ENCODE measurements at places on chromosomes 7 and 10.
A peak's percentile ranks its signal among the peaks of the same experiment; 100 is the strongest.

DNA sequence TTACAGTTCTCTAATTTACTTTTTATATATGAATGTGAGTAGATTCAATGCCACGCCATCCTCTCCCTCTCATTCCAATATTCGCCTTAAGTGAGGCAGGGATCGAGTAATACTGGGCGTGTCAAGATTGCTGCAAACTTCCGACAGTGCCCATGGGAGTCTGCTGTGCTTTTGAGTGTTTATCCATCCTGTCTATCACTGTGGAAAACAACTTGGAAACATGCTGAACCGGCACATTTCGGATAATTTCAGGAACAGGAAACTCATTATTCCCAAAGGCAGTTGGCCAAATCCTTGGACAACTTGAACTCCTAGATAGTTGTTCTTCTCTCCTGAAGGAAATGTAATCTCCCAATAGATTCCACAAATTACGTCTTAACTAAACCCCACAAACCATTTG lies 28.5 kb downstream of the PIP4K2A start:
- no peak for DNase-seq

DNA sequence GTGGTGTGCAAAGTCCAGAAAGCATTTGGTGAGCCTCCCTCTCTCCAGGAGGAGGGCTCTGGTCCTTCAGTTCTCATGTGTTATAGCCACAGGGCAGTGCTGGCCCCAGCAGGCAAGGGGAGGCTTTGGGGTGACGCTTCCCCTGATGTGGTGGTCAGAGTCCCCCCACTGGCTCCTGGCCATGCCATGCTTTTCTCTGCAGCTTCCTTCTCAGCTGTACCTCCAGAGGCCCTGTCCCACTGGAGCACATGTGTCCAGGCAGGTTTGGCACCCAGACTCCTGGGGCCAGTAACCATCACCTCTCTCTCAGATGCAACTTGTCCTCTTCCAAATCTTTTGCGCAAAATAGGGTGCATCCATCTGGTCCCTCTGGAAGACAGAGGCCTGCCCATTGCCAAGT lies 233.0 kb upstream of the ZNF32 start:
- peak; percentile 28 for DNase-seq

GRCh38 chr10:101030496-101031127 lies 317 bp downstream of the PDZD7 start:
- DNase-seq = no peak

- DNase-seq = no peak
Observed at GRCh38 chr7:155448632-155449007, 9.3 kb upstream of the EN2 start.

DNA sequence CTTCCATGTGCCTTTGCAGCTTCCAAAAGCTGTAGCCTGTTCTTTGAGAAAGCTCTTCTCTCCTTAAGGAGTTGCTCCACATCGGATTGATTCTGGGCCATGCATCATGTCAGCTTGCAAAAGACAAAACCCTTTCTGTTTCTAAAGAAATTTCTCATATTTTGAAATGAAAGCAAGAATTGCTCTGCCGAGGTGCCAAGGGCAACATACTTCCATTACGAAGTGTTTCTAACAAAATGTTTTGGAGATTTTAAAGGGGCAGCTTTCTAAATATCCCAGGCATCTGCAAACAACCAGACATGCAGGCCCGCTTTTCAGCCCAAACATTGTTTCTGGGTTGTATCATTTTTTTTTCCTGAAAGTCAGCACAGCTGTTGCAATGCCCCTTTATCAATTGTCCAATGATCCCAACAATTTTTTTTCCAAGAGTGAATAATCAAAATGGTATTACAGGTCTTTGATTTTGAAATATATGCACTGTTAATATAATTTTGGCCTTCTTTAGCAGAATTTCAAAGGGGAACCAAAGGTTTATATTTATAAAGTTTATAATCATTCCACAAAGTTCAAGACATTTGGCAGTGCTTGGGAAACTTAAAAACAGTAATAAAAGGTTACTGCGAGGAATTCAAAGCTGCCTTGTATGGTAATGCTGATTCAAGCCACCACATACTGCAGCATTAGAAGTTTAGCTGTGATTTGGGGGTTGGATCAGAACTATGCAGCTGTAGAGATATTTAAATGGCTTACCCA lies 61.0 kb downstream of the TES start:
- no peak for DNase-seq

DNA sequence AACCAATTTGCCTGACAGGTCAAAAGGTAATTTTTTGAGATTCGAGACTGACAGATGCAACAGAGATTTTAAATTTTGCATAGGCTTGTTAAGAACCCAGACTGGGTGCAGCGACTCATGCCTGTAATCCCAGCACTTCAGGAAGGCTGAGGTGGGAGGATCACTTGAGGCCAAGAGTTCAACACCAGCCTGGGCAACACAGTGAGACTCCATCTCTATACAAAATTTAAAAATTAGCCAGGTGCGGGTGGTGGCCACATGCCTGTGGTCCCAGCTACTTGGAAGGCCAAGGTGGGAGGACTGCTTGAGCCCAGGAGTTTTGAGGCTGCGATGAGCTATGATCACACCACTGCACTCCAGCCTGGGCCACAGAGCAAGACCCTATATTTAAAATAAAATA lies 34.6 kb downstream of the AMZ1 start:
- no peak for DNase-seq

DNA sequence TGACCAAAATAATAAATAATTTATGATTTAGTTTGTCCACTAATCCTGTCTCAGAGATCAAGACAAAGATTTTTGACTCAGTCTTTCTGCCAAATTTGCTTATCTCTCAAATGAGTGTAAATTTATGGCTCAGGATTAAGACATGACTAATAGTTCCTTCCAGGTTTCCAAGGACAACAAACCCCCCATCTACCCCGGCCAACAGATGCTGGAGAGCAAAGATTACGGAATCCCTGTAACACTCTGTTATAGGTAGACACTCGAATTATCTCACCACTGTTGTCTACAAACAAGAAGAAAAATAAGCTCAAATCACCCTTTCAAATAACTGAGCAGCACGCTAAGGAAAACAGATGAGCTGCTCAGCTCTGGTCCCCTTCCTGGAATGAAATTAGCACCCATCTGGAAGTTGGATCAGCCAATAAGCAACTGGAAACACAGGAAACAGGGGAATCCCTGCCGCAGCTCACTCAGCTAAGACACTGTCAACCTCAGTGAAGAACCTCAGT lies 56.8 kb upstream of the SVIL start:
- no peak for DNase-seq

GRCh38 chr7:120985130-120985758 lies 3.3 kb upstream of the CPED1 start:
- no peak for DNase-seq

DNA sequence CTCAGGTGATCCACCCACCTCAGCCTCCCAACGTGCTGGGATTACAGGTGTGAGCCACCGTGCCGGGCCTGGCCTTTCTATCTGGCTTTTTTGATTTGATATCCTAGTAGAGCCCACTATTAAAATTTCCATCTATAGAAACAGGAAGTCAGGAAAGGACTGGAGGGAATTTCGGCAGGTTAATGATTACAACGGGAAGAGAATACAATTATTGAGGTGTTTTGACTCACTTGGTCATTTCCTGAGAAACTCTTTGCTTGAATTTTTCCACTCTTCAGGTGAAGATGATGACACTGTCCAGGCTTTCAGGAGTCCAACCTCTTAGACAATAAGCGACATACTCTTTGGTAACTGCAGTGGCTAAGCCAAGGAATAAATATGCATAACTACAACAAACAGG lies 1.1 kb upstream of the MKLN1 start:
- no peak for DNase-seq

DNA sequence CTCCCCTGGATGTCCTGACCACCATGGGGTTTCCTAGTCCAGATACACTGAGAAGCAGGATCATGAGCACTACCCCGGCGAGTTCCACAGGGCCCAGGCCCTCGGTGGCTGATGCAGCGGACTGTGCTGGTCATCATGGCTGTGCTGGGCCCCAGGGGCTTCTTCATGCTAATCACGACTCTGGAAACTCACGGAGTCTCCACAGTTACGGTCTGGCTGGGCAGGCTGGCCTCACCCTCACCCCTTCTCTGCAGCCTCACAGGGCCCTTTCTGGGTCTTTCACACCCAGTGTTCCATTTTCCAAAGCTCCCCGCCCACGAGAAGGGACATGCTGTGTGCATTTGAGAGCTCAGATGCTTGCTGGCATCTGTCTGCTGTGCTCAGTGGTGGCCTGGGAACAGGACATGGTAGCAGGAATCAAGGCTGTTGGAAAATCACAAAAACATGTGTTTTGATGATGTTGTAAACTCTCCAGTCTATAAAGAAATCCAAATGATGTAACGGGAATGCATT lies 119.0 kb downstream of the PTPN20 start:
- peak; percentile 19 for DNase-seq

DNA sequence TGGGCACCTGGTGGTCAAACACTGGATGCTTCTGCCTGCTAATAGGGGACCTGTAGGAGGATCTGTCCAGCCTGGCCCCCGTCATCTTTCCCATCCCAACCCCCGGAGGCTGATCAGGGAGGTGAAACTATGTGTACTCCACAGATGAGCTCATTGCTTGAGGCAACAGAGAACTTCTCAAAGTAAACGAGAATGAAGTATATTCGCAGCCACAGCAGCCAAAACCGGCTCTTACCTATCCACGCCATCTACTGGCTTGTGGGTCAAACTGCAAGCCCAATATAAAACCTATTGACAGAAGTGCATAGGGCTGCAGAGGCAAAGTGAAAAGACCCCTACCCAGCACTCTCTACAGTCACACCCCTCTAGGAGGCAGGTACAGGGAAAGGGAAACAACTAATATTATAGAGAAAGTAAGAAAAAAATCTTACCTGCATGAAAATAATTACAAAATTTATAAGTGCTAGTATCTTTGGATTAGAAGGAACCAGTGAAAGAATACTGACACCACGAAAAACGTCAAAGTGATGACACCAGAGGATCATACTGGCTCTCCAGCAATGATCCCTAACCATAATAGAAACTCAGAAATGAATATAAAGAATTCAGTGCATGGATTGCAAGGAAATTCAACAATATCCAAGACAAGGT lies 973.5 kb downstream of the ANKRD7 start:
- DNase-seq = no peak

DNA sequence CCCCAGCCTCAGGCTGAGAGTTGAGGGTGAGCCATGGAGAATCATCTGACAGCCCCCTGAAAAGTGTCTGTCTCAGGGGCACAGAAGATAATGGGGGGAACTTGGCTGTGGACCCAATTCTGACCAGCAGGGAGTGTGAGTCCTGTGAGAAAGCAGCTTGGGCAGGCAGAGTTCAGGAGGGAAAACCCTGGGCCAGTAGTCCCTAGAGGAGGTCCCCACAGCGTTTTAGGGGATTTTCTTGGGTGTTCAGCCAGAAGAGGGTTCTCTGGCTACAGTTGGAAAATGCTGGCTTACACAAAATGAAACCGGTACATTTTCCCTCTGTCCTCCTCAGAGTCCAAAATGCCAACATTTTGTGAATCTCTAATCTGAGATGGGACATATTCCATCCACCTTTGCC lies 35.8 kb upstream of the TRIM8 start:
- DNase-seq = no peak

GRCh38 chr10:31362023-31362641 lies 43.1 kb downstream of the ZEB1 start:
- no peak for DNase-seq

- no peak for DNase-seq
Observed at GRCh38 chr7:88835147-88835728, 39.7 kb upstream of the TEX47 start.

DNA sequence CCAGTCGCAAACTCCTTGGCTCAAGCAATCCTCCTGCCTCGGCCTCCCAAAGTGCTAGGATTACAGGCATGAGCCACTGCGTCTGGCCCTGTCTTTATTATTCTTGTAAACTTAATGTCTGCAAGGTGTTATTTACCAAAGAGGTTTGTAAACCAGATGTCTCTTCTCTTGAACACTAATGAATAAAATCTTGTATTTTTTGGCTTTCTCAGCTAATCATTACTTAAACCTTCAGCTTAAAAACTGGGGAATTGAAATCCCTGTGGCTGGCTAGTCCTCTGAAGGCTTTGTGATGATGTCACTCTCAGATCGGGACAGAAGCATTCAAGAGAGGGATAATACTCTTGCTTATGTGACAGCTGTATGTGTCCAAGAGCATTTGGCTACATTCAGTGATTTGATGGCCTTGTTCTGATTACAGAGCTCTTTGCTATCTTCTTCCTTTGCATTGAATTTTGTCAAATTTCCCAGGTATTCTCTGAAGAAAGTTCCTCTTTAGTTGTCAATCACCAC lies 130.3 kb downstream of the BICC1 start:
- no peak for DNase-seq

- no peak for DNase-seq
Observed at GRCh38 chr10:22156750-22157149, 61.1 kb downstream of the EBLN1 start.

DNA sequence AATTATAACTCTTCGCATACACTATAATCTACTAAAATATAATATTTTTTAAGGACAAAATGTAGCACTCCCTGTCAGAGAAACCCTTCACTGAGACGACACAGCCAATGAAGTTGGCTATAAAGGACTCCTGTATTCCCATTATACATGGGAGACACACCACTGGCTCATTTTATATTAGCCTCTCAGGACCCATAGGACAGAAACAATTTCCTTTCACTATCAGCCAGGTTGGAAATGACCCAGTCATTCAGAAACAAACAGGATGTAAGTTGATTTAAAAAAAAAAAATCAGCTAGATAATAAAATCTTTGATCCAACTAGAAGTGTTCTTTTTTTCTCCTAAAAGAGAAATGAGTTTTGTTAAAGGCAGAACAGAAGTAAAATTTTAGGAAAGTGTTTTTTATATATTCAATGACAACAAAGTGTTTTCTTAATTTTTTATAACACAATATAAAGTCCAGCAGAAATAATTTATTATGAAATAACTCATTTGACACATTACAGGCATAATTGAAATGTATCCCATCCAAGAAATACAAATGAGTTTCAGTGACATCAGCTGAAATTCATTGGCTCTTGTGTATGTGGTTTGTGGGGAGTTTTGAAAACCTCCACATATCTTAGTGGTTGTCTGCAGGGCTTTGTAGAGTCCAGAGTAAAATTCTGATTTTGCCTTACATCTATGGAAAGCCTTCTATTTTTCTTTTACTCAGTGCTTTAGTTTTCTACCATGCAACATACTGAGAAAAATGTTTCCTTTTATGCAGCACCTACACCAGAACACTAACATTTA lies 64.1 kb downstream of the CTTNBP2 start:
- no peak for DNase-seq

DNA sequence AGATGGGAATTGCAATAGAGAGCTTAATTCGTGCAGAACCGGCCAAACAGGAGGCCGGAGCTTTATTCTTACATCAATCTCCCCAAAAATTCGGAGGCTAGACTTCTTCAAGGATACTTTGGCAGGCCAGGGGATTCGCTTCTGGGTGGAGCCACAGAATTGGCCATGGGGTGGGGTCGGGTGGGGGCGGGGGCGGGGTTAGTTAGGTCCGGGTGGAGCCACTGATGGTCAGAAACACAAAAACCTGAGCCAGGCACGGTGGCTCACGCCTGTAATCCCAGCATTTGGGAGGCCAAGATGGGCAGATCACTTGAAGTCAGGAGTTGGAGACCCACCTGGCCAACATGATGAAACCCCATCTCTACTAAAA lies 87.5 kb downstream of the SEPTIN14 start:
- DNase-seq = no peak

GRCh38 chr10:11345224-11346054 lies 266.0 kb downstream of the USP6NL start:
- no peak for DNase-seq

Data from activated CD8-positive, alpha-beta memory T cell treated with anti-CD3 and anti-CD28 coated beads, Interleukin-2, amount 10 ng/mL, durations not matched to agents 7 days and 5 days (primary cell).